Fibroblast of skin of abdomen (primary cell): ENCODE measurements at places on chromosomes 7 and 10.

DNA sequence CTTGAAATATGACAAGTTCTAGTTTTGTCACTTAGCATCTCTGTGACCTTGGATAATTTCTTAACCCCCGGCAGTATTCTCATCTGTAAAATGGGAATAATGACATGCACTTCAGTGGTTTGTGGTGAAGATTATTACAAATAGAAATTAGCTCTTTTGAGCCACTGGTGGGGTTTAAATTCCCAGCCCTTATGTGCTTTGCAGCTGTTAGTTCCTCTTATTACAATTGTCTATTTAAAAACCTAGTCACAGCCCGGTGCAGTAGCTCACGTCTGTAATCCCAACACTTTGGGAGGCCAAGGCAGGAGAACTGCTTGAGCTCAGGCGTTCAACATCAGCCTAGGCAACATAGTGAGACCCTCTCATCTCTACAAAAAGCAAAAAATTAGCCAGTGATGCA lies 30.1 kb downstream of the CAV1 start:
- DNase-seq: no peak

GRCh38 chr10:83539528-83540308 lies 599.6 kb upstream of the GHITM start:
- DNase-seq: peak; percentile 78

DNA sequence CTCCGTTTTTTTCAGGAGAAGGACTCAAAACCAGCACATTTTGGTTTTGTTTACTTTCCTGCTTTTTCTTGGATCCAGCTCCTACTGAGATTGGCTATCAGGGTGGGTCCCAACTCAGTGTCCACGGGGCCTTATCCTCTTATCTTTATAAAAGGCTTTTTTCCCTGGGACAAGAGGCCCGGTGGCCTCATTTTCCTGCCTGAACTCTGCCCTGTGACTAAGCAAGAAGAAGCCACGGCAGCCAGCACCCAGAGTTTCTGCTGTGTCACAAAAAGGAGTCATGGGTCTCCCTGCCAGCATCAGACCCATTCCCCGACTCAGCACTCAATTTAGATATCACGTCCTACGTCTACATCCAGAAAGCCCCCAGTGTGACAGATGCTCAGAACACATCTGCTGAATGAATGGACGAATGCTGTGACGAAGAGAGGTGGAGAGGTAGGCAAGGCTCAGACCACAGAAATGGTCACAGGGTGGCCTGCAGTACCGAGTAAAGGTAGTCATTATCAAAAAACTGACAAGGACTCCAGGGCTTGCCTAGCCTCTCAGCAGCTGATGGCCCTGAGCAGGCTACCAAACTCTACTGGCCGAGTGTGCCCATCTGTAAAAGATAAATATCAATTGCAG lies 16.7 kb downstream of the DLG5 start:
- DNase-seq: no peak

- no peak for DNase-seq
Measured at GRCh38 chr10:35336921-35337823, 863 bp downstream of the CCNY start.

- DNase-seq: peak; percentile 10
Measured at GRCh38 chr10:34641913-34642558, 173.1 kb downstream of the PARD3 start.

DNA sequence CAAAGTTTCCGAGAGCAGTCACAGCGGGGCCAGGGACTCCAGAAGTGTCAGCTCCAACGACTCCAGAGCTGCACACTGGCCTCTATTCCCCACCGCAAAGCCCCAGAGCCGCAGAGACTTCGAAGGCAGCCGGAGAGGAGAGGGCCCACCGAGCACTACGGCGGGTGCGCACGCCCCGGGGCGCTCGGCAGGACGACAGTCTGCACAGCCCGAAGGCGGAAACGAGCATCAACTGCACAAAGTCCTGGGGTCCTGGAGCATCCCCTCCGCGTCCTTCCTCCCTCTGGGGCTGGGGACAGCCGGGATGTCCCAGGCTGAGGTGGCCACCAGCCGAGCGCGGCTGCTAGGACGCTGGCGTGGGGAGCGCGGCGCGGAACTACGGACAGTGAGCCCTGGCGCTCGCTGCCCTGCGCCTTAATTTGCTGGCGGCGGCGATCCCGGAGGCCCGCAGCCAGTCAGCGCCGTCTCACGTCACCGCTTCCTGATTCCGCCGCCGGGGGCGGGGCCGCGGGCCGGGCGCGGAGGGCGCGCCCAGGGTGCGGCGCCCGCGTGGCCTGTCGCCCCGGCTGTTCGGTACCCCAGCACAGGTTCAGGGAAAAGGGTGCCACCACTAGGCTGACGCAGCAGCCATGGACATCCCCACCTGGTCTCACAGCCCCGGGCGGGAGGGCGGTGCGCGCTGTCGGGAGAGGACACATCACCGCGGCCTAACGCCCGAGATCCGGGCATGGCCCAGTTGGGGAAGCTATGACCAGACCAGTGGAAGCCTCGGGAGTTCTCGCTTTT lies at the start of gene TBX20:
TSS of gene TBX20 (minus strand) at position 391 of the 786 bp plus-strand sequence. CDS start 480 bp downstream, outside the sequence.
- DNase-seq: peak; percentile 58

- DNase-seq: no peak
Measured at GRCh38 chr7:55085511-55086412, 66.9 kb downstream of the EGFR start.

- DNase-seq: no peak
Measured at GRCh38 chr7:17300012-17300411, 1.6 kb downstream of the AHR start.

DNA sequence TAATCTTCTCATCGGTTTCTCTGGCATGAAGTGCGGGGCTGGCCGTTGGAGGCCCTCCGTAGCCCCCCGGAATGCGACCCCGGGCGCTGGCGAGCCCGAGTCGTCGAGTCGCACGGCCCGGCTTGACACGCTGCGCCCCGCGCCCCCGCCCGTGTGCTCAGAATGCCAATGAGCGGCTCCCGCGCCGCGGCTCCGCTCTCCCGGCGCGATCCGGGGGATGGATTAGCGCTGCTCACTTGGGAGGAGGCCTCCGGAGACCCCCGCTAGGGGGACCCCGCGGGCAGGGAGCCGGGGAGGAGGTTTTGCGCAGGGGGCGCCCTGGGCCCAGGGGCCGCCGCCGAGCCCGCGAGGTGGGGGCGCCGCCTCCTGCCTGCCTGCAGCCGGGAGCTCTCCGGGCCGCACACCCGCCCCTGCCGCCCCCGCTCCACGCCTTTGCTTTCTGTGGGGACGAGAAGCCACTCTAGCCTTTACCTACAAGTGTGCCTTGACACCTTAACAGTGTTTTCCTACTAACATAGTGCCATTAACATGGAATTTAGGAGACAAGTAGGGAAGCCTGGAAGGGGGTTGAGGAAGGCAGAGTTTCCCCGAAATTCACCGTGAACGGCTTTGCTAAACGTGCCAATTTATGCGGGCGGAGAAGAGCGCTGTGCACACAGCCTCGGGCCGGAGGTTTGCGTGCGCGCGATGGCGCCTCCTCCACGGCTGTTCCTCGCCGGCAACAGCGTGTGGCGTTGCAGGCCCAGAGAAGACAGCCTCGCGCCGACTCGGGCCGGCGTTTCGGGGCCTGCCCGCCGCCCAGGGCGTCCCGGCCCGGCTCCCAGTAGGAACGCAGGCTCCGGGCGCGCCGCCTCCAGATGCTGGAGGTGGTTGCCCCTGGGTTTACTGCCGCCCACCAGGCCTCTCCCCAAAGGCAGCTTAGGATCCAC lies 7.1 kb downstream of the SHH start:
- peak; percentile 56 for DNase-seq

- DNase-seq: no peak
Measured at GRCh38 chr7:24866004-24866615, 108.8 kb upstream of the GSDME start.

- peak; percentile 30 for DNase-seq
Measured at GRCh38 chr10:4086131-4086898, 301.3 kb upstream of the KLF6 start.

DNA sequence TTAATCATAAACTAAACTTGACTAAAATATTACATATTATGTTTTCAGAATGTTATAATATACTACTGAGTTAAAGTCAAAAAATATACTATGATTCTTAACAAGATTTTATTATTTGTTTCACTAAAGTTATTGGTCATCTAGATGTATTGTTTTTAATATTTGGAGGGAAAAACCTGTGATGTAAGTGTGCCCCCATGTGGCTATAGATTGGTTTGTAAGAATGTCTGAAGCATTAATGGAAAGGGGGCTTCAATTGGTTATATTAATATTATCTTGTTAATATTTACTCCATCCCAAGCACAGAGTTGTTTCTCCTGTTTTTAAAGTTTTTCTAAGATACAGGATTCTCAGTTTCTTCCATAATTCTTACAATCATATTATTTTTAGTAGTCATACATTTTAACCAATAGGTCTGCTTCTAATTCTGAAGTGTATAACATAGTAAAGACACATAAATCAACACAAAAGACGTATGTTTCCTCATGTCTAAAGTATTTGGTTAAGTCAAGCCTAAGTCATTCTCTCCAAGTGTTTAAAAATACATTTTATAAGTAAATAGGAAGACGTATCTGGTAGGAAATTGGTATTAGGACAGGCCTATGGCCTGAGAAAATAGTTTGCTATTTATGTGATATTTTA lies 58.0 kb downstream of the GNAT3 start:
- peak; percentile 16 for DNase-seq

DNA sequence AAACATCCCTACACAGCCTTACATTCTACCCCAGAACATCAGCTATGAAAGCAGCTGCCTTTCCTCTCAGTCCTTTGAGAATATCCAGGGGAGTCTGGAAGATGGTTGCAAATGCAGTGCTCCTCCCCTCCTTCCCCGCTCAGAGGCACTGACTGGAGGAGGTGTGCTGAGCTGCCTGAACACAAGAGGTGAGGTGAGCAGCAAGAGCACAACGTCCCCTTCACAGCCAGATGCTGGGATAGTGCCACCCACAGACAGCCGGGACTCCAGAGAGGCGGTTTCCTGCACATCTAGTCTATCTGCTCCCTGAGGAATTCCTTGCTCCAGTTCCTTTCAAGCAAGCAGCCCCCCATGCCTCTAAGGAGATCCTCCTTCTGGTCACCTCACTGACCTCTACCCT lies 74.2 kb downstream of the EZH2 start:
- no peak for DNase-seq

DNA sequence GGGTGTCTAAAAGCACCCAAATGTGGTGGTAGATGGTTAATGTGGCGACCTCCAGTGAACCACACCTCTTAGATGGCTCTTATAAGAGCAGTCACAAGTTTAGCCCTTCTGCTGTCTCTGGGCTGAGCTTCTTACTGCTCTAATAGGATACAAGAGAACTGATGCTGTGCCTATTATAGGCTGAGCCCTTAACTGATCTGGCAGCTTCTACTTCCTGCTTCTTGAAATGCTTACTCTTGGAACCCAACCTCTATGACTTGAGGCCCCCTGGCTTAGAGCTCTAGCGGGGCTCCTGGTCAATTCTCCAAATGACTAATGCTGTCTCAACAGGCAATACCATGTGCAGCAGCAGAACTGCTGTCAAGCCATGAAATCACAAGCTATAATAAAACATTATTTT lies 35.0 kb upstream of the LSM8 start:
- peak; percentile 3 for DNase-seq

GRCh38 chr7:81150951-81151361 lies 232.1 kb upstream of the SEMA3C start:
- DNase-seq: peak; percentile 34

- no peak for DNase-seq
Measured at GRCh38 chr7:1586126-1586826, 16.4 kb upstream of the PSMG3 start.

- no peak for DNase-seq
Measured at GRCh38 chr10:26909753-26910152, 49.0 kb upstream of the ABI1 start.
